ENCODE measurements at places on chromosomes 1 and 21. TPM values are rescaled to one million over a fixed set of nuclear protein-coding genes. Genes with fewer than 3 reads are reported as not detected.

The S100A12 gene
- total RNA-seq = 63.8 TPM

The DTL gene
- 11.4 TPM for total RNA-seq

The OLIG2 gene
- 0.10 TPM for total RNA-seq

The CACNA1S gene
- total RNA-seq = 5.3 TPM

The SH2D2A gene
- 0.89 TPM for total RNA-seq

DNA sequence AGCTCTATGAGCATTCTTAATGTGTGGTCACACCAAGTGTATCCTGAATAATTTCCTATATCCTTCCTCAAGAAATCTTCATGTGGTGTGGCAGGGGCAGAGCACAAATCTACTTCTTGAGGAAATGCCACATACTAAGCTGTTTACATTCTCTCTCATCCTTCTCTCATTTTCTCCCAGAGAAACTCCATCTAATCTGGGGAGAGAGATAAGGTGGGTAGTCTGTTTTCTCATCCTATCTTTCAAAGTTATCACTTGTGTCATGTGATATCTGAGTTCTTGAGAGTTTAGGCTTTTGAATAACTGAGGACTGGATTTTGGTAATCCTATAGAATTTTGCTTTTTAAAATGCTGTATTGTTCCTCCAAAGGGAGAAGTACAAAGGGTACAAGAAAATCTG is 141.9 kb upstream of the LRRC7 start:
- DNase-seq = no peak

DNA sequence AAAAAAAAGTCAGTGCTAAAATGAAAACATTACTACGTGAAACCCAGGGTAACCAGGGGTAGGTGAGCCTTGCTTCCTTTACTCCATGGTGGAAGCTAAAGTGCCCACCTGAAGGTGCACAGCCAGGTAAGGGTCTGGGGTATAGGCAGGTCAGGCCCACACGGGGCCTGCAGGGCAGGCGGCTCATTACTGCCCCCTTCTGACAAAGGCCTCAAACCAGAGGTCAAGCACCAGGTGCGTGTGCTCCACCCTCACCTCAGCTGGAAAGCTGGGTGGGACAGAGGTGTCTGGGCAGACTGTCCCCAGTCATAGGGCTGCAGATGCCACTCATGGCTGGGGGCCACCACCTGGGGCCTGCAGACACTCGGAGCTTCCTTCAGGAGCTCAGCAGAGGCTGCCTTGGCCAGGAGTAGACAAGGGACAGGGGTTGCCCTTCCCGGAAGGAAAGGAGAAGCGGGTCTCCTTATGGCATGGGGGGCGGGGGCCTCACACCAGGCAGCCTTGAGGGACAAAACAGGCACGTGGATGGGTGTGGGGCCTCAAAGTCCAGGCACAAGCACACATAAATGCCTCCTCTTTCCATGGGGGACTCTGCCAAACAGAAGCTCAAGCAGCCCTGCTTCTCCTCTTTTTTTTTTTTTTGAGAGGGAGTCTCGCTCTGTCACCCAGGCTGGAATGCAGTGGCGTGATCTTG is 36.2 kb downstream of the ACOT7 start:
- no peak for DNase-seq

- DNase-seq = no peak
These were observed 83.5 kb downstream of the SYF2 start for GRCh38 chr1:25148673-25149300.

GRCh38 chr1:69479734-69480133 is 88.0 kb upstream of the LRRC7 start:
- DNase-seq = no peak

DNA sequence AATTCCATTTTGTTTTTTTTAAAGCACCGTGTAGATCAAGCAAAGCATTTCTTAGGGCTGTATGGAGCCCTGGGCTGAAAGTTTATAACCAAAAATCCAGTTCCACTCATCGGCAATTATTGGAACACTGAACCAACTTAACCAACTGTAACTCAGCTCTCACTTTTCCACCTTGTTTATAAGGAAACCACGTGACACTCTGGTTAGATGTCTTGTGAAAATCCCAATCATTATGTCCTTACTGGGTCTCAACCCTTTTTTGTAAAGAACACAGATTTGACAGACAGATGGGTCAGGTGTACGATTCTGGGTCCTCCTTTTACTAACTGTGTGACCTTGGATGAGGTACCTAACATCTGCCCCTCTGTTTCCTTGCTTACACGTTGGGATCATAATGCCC is 6.2 kb downstream of the PLA2G5 start:
- no peak for DNase-seq

DNA sequence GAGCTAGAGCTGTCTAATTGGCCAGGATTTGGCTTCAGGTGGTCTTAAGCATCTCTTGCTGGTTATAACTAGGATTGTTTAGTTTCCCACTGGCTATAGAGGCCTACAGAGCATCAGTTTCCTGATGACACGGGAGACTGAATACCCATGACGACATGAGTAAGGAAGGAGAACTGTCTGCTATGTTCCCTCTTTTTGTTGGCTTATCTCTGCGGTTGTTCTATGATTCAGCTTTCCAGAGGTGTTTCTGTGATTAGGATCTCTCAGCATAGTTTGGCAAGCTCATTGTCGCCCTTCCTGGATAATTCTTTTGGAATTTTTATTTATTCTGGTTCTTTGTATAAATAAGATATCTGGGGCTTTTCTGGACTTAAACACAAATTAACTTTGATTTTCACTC is 163.4 kb downstream of the OLFM3 start:
- no peak for DNase-seq

All from skin of body (tissue), 3 donors.